ENCODE measurements at places on chromosomes 1 and 21.

DNA sequence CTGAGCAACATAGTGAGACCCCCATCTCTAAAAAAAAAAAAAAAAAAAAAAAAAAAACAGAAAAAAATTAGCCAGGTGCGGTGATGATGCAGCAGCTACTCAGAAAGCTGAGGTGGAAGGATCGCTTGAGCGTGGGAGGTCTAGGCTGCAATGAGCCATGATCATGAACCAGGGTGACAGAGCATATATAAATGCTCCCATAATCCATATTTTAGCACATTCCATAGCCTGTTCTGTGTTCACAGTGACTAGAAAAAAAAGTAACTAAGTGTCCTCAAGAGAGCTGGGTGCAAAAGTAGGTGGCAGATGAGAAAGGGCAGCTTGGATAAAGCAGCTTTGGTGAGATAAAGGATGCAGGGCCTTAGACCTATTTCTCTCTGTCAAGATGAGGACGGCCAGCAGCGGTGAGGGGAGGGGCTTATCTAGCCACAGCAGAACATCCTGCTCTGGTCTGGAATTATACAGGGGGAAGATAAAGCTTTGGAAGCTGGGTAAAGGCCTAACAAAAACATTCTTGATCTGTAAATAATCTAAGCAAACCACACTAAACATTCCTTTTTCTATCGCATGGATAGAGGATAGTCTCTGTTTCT, 205.3 kb downstream of the DAB1 start:
- no peak for DNase-seq

DNA sequence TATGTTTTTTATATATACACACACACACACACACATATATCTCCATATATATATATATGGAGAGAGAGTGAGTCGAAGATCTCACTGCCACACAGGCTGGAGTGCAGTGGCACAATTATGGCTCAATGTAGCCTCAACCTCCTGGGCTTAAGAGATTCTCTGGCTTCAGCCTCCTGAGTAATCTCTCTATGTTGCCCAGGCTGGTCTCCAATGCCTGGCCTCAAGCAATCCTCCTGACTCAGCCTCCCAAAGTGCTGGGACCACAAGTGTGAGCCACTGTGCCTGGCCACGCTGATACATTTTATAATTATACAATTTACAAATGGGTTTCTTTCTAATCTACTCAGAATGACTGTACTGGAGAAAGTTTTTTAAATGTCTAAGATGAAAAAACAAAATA, 664.2 kb downstream of the PTPRC start:
- DNase-seq = no peak

DNA sequence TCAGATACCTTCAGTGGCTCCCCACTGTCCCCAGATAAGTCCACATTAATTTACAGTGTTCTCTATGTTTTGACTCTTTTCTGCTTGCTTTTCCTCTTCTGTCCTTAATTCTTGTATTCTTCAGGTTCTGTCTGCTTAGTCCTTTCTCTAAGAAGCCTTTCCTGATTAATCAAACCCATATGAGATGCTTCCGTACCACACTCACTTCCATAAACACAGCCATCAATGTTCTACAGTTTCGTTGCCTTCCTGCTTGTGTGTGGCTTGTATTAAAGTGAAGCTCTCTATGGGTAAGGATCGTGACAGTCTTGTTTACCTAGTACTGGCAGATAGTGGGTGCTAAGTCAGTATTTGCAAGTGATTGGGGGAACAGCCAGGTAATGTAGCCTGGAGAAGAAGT, 75.9 kb downstream of the PRDM2 start:
- no peak for DNase-seq

- no peak for DNase-seq
Measured at GRCh38 chr21:38499296-38499695, 1.0 kb upstream of the ERG start.

DNA sequence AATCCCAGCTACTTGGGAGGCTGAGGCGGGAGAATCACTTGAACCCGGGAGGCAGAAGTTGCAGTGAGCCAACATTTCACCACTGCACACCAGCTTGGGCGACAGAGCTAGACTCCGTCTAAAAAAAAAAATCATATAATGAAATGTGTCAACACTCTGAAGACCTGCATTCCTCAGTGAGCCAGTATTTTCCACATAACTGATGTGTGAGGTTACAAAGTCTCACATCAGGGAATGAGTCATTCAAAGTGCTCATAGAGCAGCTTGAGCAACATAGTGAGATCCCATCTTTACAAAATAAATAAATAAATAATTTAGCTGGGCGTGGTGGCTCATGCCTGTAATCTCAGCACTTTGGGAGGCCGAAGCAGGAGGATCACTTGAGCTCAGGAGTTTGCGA, 65.5 kb downstream of the CASZ1 start:
- no peak for DNase-seq

DNA sequence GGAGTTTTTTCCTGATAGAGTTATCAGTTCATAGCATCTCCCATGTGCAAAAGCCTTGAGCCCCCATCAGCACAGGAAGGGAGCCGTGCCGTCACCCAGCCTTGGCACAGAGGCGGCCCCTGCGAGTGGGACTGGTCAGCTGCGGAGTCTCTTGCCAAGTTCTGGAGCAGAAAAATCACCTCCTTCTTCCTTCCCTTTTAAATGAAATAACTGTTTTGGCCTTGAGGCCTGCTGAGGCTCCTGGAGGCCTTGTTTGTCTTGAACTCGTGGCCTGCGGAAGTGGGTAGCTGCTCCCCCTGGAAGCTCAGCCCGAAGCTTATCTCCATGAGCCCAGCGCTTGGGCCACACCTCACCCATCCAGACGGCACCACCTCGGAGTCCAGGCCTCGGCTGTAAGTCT, 145.7 kb upstream of the TMEM51 start:
- DNase-seq = no peak

DNA sequence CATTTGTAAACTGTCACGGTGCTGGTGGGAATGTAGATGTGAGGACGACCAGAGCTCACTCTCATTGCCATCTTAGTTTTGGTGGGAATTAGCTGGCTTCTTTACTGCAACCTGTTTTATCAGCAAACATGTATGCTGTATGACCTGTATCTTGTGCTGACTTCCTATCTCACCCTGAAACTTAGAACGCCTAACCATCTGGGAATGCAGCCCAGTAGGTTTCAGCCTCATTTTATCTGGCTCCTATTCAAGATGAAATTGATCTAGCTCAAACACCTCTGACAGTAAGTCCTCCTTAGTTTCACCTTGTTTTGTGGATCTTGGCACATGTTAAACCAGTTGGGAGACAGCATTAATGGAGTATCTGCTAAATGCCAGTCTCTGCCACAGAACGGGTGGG, 174.6 kb downstream of the HLX start:
- no peak for DNase-seq

- no peak for DNase-seq
Measured at GRCh38 chr1:113998361-113998760, 19.1 kb downstream of the OLFML3 start.

DNA sequence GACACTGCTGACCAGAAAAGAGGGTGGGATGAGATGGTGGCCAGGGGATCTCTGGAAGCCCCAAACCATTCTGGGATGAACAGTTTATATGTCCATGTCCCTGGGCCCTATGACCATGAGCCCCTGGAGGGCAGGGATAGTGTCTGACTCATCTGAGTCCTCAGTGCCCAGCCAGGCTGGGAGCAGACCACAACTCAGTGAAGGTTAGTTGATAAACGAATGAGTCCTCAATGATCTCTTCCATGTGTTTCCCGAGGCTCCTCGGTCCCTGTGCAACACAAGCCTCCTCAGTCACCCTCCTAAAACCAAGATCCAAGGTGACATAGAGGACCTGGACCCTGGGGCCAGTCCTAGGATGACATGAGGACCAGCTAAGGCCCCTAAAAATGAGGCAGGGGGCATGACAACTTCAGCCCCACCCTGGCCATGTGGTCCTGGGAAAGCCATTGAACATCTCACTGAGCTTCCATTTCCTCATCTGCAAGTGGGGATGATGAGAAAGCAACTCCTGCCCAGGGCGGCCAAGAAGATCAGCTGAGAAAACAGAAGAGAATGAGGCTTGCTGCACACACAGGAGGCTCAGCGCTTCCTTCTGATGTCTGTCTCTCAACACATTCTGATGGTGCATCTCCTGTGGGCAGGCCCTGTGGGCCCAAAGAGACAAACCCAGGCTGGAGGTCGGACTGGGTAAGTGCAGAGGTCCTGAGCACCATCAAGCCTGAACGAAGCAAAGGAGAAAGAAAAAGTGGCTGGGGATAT, 86.3 kb downstream of the GLIS1 start:
- no peak for DNase-seq

GRCh38 chr21:33380483-33380998, 22.7 kb upstream of the IFNGR2 start:
- peak; percentile 84 for DNase-seq

GRCh38 chr1:187476671-187477070, 647.9 kb downstream of the PLA2G4A start:
- no peak for DNase-seq

DNA sequence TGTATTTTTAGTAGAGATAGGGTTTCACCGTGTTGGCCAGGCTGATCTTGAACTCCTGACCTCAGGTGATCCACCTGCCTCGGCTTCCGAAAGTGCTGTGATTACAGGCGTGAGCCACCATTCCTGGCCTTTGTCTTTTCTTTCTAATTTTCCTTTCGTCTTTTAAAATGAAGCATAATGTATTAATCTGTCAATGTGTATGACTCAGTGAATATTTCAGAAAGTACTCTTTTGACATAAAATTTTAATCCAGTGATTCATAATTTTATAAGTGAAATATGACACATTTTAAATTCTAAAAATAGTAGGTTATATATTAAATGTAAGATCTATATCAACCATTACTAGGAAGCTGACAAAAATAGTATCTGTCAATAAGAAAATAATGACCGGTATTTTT, 1059.0 kb upstream of the PRMT6 start:
- DNase-seq = no peak

DNA sequence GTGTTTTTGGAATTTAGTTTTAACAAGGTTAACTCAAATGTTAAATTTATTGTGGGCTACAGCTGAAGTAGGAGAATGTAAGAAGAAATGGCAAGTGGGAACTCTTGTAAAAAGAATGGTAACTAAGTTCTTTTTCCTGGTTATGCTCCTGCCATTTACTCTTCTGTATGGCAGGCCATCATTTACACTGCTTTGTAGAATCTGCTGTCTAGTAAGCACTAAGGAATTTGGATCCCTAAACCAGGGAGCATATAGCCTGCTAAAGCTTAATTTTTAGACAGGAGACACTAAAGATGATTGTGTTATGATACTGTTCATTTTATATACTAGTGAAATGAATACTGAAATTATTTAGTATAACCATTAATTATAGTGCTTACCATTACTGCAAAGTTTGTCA, 85.3 kb downstream of the CAMTA1 start:
- DNase-seq = no peak

- DNase-seq = peak; percentile 93
Measured at GRCh38 chr1:36420836-36421317, 23.2 kb upstream of the LSM10 start.

- no peak for DNase-seq
Measured at GRCh38 chr1:206048582-206048981, 4.4 kb upstream of the RHEX start.

GRCh38 chr1:161000736-161001480, 20.0 kb downstream of the F11R start:
- DNase-seq = no peak

DNA sequence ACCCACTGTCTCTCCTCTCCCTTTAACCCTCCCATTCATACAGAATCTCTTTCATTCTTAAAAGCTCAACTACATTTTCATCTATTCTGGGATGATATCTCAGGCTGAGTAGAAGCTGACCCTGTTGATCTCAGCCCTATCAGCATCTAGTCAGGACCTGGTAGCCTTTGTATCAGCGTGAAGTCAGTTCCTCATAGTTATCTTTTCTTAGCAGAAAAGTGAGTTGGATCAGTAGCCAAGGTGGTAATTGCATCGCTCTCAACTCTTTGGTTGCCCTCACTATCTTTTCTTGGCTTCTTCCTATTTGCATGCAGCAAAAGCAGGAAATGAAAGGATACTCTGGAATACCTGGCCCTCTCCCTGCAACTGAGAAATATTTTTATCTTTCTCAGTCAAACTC, 13.6 kb upstream of the GOLT1A start:
- DNase-seq = no peak

DNA sequence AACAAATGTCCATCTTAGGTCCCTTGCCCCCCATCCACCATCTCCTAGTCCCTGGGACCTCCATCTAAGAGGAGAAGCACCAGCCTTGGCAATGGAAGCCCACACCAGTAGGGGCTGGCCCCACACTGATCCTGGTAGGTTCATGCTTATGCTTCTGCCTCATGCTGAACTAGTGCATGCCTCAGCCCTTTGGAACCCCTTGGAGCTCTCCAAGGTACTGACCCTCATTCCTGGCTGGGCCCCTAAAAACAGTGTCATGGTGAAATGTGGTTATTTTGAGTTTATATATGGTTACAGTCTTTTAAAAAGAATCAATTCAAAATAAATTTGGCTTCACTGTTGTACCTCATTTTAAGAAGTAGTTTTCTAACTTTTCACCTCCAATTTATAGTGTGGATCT, 108.3 kb downstream of the HIVEP3 start:
- DNase-seq = peak; percentile 68

GRCh38 chr1:203216274-203217138, 13.0 kb downstream of the CHIT1 start:
- peak; percentile 80 for DNase-seq

GRCh38 chr1:48227165-48228013, 4.9 kb downstream of the SLC5A9 start:
- peak; percentile 52 for DNase-seq

DNA sequence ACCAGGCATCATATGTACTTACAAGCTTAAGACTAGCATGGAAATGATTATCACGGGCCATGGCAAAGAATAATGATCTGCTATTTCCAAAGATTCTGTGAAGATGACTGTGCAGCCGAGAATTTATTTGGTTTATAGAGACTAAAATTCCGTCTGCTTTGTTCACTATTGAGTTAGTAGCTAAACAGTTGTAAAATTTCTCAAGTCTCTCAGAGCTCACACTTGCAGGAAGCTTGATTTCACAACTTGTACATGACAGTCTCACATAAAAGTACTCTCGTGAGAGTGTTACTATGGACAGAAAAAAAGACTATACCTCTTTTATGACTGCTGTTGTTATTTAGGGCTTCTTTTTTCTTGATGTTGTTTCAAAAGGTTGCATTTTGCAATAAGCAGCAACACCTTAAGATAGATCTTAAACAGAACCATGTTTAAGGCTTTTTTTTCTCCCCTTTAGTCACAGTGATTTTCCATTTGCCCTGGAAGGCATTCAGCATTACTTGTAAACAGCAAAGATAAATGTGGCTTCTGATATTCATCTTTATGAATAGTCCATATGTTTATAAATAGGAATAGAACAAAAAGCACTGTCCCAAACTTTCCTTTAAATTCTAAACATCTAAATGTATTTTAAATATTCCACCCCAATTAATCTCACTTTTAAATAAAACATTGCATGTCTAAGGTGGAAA, 24.8 kb downstream of the ST6GALNAC5 start:
- no peak for DNase-seq

- DNase-seq = no peak
Measured at GRCh38 chr1:223820515-223820858, 25.3 kb downstream of the TP53BP2 start.

- no peak for DNase-seq
Measured at GRCh38 chr1:222897527-222898190, 82.8 kb downstream of the DISP1 start.

DNA sequence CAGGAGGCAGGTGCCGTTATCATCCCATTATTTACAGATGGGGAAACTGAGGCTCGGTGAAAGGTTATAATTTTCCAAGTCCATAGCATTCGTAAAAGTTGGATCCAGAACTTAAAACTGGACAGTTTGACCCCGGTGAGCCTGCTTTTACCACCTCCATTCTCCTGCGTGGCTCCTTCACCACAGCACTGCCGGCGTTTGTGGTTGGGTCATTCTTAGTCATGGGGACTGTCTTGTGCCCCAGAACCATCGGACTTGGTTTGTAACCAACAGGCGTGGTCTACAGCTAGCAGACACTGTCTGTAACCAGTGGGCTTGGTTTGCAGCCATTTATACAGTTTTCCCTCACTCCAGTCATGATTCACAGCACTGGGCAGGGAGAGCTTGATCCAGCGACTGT, 511.3 kb downstream of the NPHP4 start:
- DNase-seq = no peak
